ENCODE measurements at places on chromosomes 1 and 21. TPM values are rescaled to one million over a fixed set of nuclear protein-coding genes. Genes with fewer than 3 reads are reported as not detected.
A peak's percentile ranks its signal among the peaks of the same experiment; 100 is the strongest.

DNA sequence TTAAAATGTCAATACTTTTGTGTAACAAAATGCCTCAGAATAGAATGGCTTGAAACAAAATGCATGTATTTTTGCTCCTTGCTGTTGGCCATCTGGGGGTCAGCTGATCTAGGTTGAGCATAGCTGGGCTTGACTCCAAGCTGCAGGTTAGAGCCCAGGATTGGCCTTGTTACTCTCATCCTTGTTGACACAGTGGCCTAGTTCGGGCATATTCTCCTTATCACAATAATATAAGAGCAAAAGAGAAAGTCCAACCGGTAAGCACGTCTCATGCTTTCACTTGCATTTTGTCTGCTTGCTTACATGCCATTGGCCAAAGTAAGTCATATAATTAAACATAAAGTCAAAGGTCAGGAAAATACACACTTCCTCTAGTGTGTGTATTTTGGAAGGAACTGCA, 456.2 kb downstream of the KCNT2 start:
- no peak for DNase-seq

CCDC185 gene
- not detected for total RNA-seq

DNA sequence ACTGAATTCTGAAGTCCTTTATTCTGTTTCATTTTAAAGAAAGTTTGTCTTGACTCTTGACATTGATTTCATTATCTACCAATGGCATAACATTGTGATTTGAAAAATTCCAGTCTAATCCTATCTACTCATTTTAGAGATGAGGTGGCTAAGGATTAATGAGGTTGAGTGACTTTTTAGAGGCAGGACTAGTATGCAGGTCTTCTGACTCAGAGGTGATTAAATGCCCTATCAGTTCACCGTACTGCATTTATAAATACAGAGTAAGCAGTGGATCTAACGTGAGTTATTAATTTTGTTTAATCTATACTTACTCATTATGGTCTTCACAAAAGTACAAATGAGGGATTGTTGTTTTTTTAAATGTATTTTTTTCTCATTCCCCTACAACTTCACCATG, 277.6 kb downstream of the PTBP2 start:
- no peak for DNase-seq

- peak; percentile 16 for DNase-seq
Observed at GRCh38 chr1:31573261-31573660, 3.1 kb upstream of the TINAGL1 start.

- no peak for DNase-seq
Observed at GRCh38 chr1:34199927-34200326, 23.2 kb downstream of the C1orf94 start.

GRCh38 chr1:167453123-167453522, 65.2 kb downstream of the CD247 start:
- no peak for DNase-seq

GRCh38 chr1:207810606-207811295, 58.9 kb downstream of the CD46 start:
- DNase-seq = no peak

DNA sequence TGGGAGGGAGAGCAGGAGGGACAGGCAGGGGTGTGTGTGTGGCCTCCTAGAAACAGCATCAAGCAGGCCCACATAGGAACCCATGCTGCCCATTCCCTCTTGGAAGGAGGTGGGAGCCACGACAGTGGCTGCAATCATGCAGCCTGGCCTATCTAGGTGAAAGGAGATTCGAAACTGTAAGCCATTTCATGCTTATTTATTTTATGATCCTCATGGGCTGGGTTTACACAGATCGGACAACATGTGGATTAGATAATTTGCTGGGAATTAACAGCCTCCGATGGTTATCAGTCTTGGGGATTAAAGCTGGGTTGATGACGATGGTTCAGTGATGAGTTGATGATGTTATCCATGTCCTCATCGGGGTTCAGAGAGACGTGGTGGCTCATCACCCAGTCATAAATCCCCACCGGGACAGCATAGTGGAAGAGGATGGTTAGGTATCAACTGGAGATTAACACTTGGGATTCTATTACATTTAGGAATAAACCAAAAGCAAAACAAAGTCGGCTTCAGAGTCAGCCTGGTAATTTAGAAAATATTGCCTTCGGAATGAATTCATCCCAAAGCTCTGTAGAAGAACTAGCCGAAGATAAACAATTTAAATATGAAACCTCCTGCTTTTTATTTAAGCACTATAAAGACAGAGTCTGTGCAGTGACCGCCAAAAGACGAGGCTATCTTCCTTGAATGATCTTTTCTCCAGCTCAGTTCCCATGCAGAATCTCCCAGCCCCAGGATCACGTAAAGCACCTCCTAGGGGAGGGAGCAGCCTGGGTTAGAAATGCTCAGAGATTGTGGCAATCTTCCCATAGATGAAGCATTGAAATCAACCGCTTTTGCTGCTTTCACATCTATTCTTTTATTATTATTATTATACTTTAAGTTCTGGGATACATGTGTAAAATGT, 252.8 kb downstream of the FOXD2 start:
- no peak for DNase-seq

NKAIN1 gene
- total RNA-seq = not detected

GRCh38 chr1:171581766-171582165, 40.3 kb upstream of the MYOCOS start:
- no peak for DNase-seq

DNA sequence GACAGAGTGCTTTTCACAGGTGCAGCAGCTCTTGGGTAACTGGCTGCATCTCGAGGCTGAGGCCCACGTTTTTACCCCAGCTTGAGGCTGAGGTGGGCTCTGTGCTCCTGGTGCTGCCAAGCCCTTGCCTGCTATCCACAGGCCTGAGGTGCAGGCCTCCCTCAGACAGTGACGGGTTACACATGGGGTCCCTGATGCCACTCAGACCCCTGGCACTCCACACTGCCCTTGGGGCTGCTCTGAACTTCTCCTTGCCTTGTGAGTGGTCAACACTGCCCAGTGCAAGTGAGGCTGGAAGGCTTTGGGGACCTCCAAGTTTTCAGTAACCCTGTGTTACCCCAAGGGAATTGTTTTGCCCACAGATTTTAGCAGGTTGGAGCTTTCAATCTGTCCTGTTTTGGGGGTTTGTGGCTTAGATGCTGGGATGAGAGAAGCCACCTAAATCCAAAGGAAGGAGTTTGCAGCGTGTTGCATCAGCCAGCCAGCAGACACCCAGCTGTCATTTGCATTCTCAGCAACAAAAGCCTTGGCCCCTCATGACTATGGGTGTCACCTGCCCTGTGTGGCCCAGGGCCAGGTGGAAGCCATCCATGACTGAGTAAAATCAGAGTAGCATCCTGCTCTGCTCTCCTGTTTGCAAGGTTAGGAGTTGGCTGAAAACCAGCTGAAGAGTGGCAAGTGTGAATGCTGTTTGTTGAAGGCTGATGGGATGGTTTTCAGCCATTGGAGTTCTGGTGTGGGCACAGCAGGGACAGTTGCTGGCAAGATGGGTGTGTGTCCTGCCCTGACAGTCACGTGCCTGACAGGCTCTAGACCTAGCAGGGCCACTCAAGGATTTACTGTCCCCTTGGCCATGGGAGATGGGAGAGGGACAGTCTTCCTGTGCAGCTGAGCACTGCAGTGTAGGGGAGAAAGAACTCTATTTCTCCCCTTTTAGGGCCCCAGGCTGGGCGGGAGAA, 3.2 kb downstream of the RNF187 start:
- DNase-seq = no peak

DNA sequence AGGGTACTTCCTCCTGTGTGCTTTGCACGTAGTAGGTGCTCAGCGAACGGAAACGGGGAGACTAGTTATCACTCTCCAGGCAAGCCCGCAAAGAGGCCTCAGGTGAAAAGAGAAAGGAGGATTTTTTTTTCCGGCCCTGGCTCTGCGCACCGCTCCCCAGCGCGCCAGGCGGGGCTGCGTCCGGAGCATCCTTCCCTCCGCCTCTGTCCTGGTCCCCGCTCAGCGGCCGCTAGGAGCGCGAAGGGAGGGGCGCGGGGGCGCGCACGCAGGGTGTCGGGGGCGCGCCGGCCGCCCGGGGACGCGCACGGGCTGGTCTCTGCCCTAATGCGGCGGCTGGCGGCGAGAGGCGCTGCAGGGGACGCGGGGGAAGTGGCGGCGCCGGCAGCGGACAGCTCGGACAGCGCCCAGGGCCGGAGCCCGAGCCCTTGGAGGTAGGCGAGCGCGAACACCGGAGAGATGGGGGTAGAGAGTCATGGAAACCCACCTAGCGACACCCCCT, 42.3 kb upstream of the NFASC start:
- DNase-seq = no peak

DNA sequence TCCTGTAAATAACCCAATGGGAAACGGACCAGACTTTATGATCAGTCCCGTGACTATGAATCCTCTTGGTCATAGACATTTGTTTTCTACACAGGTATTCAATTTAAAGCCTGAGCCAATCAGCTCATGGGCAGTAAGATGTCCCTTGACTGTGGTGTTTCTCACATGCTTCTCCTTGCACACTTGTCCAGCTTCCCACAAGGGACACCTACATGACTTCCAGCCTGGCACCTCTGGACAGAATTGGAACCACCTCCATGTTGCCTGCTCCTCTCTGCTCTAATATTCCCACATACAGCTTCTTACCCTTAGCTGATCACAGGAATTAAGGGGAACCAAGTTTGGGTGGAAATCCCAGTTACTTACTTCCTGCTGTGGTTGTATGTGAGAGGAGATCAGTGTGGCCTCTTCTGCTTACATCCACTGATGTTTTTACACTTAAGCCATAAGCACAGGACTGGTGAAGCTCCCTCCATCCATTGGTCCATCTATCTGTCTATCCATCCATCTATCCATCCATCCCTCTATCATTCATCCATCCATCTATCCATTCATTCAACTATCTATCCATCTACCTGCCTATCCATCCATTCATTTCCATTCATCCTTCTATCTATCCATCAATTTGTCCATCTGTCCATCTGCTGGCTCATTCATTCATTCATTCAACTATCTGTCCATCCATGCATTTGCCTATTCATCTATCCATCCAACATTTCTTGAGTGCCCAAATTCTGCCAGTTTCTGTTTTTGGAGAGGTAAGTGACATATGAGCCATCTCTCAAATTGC, 16.4 kb downstream of the RUNX1 start:
- DNase-seq = no peak

LCE3D gene
- not detected for total RNA-seq

MROH9 gene
- not detected for total RNA-seq

ILDR2 gene
- not detected for total RNA-seq

DNA sequence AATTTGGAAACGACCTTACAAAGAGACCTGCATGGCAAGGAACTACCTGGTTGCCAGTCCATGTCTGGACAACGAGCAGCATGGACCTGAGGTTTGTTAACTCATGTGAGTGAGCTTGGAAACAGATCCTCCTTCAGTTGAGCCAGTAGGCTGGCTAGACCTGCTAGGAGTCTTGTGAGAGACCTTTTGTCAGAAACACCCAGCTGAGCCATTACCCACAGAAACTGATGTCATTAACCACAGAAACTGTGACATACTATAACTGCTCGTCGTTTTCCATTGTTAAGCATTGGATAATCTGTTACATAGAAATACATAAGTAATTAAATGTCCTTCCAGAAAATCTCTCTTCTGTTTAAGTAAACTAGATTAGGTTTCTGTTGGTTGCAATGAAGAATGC, 211.1 kb upstream of the C21orf91 start:
- no peak for DNase-seq

DNA sequence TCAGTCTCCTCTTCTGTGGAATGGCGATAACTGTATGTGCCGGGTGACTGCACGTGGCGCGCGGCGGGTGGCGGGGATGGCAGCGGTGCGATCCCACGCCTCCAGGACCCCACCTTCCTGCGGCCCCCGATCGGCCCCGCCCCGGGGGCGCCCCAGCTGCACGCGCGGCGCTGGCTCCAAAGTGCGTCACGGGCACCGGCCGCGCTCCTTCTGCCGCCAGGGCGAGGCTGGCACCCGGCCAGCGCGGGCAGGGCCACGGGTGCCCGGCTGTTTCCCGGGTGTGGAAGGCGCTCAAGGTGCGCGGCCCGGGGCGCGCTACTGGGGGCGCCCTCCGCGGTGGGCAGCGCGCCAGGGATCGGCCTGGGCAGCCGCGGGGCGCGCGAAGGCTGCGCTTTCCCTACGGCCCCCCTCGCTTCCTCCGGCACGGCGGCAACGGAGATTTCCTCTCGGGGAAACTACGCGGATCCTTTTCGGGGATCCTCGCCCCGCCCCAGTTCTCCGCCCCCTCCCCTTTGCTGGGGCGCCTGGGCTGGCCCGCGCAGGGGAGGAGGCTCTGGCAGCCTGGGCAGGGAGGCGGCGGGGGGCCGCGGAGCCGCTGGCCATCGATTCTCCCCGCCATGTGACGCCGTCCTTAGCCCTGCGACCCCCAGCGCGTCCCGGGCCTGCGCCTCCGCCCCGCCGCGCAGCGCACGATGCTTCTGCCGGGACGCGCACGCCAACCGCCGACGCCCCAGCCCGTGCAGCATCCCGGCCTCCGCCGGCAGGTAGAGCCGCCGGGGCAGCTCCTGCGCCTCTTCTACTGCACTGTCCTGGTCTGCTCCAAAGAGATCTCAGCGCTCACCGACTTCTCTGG, at the start of gene EVA1C:
EVA1C (plus strand) TSS at position 545 of the 853 bp plus-strand sequence; CDS start at position 693, 148 bp downstream.
- DNase-seq = peak; percentile 69

DNA sequence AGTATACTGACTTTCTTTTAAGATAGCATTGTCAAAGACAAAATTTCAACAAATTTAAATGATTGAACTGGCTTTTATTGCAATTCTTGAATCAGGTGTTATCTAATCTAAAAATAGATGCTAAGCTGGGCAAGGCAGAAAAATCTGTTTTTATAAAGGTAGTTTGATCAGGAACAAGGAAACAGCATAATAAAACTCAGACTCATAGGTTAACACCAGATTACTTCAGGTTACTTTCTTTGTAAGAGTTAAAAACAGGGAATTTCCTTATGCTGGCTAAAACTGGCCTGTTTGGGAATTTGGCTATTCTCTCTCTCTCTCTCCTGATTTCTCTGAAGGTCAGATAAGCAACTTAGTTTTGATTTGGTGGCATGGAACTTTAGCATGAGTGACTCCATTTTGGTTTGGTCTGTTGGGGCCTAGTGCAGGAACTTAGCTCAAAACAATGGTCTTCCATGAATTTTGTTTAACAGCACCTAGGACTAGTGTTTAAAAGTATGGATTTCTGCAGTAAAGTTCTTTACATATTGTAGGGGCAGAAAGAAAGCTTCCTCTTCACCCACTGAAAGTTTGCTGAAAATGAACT, 24.2 kb upstream of the IVNS1ABP start:
- no peak for DNase-seq

CHI3L1 gene
- 14.2 TPM for total RNA-seq

GRCh38 chr1:218787826-218788225, 385.9 kb upstream of the LYPLAL1 start:
- DNase-seq = no peak

MFAP2 gene
- 10.8 TPM for total RNA-seq

DNA sequence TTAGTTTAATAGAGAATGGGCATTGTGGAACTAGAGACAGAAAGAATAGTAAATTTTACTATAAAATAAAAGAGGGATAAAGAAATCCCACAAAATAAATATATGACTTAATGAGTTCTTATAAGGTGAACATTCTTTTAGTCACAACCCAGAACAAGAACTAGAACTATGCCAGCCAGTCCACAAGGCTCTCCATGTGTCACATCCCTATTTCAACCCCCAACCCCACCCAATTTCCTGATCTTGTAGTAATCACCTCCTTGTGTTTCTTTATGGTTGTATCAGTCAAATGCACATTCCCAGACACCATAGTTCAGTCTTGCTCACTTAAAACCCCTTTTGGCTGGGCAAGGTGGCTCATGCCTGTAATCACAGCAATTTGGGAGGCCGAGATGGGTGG, 662.3 kb upstream of the CAMK1G start:
- no peak for DNase-seq

Data from breast epithelium (tissue), 4 donors.